CD4-positive, CD25-positive, alpha-beta regulatory T cell (primary cell): ENCODE measurements at places on chromosomes 1 and 21. TPM values are rescaled to one million over a fixed set of nuclear protein-coding genes. Genes with fewer than 3 reads are reported as not detected.

- no peak overlapping the region for H3K4me3 ChIP-seq
- H3K27me3 ChIP-seq, result no peaks in the 10 kb centered on the region
- no peak overlapping the region for H3K27ac ChIP-seq
These were observed 104.9 kb upstream of the SNX7 start for GRCh38 chr1:98556521-98557158.

DNA sequence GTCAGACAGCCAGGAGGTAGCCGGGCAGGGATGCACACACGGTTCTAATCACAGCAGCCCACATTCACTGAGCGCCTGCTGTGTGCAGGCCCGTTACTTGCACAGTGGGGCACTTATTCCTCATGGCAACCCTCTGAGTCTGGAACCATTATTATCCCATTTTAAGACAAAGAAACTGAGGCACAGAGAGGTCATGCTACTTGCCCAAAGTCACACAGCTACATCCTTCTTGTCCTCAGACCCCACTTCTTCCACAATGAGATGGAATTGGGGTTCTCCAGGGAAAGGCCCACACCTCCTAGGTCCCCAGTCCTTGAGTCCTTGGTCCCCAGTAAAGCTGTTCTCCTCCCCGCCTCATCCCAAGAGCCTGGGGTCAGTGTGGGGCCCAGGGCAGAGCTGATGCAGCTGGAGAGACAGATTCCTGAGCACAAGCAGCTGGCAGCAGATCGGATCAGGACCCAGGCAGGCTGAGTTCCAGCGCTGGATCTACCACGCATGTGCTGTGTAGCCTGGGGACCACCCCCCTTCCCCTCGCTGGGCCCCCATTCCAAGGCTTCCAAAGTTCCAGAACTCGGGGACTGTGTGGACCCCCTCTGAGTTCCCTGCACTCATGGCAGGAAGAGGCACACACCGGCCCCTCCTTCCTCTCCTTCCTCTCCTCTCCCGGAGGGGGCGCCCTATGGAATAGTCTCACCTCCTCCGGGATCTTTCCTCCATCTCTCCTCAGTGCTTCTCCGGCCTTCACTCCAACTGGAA lies 393.4 kb downstream of the MATN1 start:
- H3K4me3 ChIP-seq, result no peak overlapping the region
- no peak overlapping the region for H3K27ac ChIP-seq
- no peak for DNase-seq
- H3K36me3 ChIP-seq, result no peaks in the 10 kb centered on the region

DNA sequence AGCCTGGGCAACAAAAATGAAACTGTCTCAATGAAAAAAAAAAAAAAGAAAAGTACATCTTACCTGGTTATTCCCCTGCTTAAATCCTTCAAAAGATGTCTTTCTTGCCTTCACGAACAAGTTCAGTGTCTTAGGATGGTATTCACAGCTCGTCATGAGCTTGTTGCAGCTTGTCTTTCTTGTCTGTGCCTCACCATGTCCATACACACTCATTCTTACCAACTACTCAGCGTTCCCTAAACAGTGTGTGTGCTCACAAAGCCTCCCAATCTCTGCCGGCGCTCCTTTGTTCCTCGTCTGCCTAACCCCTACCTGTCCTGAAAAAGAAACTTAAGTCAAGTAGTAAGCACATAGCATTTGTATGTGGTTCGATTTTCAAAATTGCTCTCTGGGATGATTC lies 31.1 kb downstream of the UBE4B start:
- H3K4me1 ChIP-seq, result no peaks in the 10 kb centered on the region
- H3K27ac ChIP-seq, result no peak overlapping the region
- no peak for DNase-seq
- H3K27me3 ChIP-seq, result no peaks in the 10 kb centered on the region
- peaks cover 4% of the 10 kb centered on the region for H3K36me3 ChIP-seq

DNA sequence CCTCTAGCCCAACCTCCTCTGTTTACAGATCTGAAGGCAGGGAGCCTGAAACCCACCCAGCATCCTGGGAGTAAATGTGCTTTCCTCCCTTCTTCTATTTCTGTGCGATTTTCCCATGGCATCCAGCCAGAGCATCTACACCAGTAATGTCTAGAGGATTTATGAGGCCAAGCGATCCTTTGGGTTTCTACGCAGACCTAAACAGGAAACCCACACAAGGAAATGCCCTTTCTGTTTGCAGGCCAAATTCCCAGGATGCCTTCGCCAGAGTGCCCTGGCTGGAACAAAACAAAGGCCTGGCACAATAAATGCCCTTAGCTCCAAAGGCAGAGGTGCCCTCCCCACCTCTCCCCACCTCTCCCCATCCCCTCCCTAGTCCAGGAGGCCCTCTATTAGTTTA lies 110.5 kb upstream of the CDC42BPA start:
- DNase-seq, result no peak
- no peak overlapping the region for H3K4me3 ChIP-seq
- H3K36me3 ChIP-seq, result no peaks in the 10 kb centered on the region
- H3K27me3 ChIP-seq, result no peaks in the 10 kb centered on the region
- no peak overlapping the region for H3K27ac ChIP-seq

The LCE1B gene
- not detected for total RNA-seq
